ENCODE measurements at places on chromosomes 5 and 9. TPM values are rescaled to one million over a fixed set of nuclear protein-coding genes. Genes with fewer than 3 reads are reported as not detected.
A peak's percentile ranks its signal among the peaks of the same experiment; 100 is the strongest.

MTREX gene
- 25.0 TPM for total RNA-seq

ACOT12 gene
- total RNA-seq = 102 TPM

PPP1R26 gene
- total RNA-seq = 5.7 TPM

PLAC8L1 gene
- total RNA-seq = not detected

DNA sequence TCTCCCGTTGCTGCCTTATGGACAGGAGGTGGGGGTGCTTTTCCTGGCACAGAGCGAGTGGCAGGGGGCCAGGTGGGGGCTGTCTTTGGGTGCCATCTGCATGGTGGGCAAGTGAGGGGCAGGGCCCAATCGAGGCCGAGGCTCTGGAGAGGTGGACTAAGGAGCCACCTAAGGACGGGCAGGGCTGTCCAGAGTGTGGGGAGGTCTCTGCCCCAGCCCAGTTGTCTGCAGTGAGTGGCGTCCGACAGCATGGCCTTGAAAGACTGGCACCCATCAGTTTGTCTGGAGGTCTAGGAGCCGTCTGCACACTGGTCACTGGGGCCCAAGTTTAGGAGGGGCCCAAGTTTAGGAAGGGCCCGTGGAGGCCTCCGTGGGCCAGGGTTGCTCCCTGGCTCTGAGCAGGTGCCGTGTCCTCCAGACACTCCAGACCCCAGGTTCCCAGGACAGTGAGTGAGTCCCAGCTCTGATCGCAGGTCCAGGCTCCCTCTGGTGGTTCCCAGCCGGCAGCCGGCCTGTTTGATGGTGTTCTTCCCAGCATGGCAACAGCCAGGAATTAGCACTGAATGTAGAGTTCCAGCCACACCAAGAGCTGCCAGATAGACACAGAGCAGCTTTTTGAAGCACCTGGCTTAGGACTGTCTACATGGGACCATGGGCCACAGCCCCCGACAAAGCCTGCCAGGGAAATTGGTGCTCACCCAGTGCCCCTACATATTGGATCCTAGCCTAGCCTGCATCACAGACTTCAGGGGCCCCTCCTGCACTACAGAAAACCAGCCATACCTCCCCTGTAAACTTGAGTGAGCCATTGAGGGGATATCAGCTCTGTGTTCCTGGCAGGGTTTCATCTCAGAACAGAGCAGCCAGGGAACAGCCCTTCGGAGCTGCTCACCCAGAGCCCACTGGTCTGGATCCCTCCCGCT lies 120.9 kb downstream of the WNK2 start:
- DNase-seq = no peak

DNA sequence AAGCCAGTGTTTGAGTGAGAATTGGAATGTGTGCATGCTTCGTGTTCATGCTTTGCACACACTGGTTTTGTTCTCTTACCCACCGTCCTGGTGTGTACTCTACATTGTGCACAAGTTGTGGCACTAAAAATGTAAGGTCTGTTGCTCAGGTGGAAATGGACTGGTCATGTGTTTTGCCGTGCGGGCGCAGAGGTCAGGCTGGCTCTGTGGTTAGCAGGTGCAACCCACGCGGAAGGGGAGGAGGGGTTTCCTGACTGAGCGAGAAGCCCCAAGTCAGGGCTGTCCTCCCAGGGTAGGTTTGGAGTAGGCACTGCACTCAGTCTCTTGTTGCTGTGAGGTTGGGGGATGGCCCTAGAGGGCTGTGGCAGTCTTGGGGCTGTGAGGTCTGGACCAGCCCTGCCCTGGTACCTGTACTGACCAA lies 86.6 kb downstream of the EHMT1 start:
- no peak for DNase-seq

GRCh38 chr9:132878695-132879456 lies at the start of gene SPACA9:
Gene SPACA9, plus strand, starts transcription at chr9:132878898. Its CDS starts 5,050 bp downstream, at chr9:132883948.
- peak; percentile 64 for DNase-seq

- peak; percentile 82 for DNase-seq
These were observed 11.9 kb downstream of the GLIPR2 start for GRCh38 chr9:36148311-36149051.

DNA sequence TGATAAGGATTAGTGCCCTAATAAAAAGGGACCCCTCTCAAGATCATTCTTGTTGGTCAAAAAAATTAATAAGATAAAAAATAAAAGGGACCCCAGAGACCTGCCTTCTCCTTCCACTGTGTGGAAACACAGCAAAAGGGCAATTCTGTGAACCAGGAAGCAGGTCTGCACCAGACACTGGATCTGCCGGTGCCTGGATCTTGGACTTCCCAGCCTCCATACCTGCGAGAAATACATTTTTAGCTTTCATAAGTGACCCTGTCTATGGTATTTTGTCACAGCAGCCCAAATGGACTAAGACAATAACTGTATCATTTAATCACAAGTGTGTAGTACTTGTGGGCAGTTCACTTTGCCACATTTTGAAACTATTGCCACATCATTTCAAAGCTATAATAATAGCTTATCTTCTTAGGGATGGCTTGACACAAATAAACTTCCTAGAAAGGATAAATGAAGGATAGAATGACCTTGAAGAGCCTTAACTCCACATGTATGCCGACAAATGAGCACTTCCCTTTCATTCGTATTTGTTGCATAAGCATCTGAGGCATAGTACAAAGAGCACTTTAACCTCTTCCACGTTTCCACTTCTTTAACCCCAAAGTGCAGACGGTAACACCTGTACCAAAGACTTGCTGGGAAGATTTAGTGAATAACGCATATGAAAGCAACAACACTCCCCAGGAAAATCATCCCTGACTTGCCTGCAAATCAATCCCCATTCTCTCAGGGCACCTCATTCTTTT lies 336.5 kb downstream of the RFX3 start:
- DNase-seq = no peak

GRCh38 chr9:8071445-8071798 lies 271.8 kb upstream of the DMAC1 start:
- DNase-seq = no peak

Data from right lobe of liver (tissue), 6 donors.